IMR-90 (cell line): ENCODE measurements at places on chromosomes 6 and 20. TPM values are rescaled to one million over a fixed set of nuclear protein-coding genes. Genes with fewer than 3 reads are reported as not detected.

DNA sequence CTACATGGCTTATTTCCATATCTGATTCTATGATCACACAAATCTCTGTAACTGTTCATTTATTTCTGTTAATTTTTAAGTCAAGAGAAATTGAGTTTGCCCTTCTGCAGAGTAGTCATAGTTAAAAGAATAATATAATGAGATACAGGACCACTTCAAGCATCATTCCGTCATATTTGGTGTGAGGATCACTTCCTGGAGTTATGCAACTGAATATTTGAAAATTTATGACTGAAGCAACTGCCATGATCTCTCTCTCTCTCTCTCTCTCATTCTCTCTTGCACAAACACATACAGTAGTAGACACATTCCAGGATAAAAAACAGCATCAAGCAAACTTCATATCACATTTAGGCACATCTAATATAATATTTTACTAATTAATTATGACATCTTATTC, 116.4 kb downstream of the COL9A1 start:
- DNase-seq, result no peak

- no peak for DNase-seq
Measured at GRCh38 chr6:25166955-25167748, 112.0 kb upstream of the CARMIL1 start.

DNA sequence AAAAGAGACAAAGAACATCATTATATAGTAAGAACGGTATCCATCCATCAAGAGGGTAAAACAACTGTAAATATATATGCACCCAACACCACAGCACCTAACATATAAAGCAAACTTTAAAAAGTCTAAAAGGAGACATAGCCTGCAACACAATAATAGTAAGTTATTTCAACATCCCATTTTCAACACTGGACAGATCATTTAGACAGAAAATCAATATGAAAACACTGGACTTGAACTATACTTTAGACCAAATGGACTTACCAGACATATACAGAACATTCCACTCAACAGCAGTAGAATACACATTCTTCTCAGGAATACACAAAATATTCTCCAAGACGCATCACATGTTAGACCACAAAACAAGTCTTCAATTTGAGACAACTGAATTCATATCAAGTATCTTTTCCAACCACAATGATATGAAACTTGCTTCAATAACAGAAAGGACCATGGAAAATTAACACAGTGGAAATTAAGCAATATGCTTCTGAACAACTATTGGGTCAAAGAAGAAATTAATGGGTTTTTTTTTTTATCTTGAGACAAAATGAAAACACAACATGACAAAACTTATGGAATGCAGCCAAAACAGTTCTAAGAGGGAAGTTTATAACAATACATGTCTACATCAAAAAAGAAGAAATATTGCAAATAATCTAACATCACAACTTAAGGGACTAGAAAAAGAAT, 23.9 kb upstream of the ASF1A start:
- no peak for DNase-seq

DNA sequence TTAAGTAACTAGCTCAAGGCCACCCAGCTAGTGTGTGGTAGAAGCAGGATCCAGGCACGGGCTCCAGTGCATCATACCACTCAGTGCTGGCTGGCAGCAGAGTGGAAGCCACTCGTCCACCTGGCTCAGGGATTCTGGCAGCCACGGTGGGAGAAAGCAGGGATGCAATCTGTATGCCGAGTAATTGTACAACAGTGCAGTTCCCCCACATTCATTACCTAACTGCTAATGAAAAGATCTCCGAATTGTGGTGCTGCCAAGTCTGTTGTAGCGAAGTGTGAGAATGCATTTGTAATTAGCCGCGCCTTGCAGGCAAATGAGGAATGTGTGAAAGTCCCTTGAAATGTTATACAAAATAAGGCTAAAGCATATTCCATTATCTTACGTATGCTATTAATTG, 29.0 kb downstream of the KCNG1 start:
- DNase-seq, result no peak

DNA sequence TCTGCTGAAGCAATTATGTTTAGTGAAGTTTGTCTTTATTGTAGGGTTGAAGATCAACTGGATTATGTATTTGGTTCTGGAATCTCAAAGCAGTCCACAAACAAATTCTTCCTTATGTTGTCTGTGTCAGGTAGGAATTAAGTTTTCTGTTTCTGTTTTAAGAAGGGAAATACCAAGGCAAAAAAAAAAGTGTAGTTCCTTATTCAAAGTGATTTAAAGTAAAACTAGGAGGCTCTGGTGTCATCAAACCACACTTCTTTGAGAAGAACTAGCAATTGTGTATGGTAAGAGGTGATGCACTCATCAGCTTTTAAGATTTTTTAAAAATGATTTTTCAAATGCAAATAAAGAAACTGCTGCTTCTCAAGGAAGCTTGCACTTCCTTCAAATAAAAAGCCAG, 1.9 kb downstream of the FAM135A start:
- DNase-seq, result no peak

- no peak for DNase-seq
Measured at GRCh38 chr20:9134346-9134745, 65.5 kb downstream of the PLCB4 start.

The KIF13A gene
- total RNA-seq, result 51.8 and 53.0 TPM in 2 replicates

DNA sequence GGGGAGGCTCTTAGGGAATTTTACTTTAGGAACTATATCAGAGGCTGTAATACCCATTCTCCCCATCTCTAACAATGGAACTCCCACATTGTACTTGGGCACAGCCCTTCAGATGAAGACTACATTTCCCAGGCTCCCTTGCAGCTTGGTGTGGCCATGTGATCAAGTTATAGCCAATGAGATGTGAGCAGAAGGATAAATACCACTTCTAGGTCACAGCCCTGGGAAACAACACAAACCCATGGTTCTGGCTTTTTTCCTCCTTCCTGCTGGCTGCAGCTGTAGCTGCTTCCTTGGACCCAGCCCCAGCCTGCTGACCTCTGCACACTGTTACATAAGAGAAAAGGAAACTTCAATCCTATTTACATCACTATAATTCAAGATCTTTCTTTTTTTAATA, 445.9 kb upstream of the JARID2 start:
- DNase-seq, result peak; percentile 81

The SNX3 gene
- total RNA-seq, result 105 and 171 TPM in 2 replicates

DNA sequence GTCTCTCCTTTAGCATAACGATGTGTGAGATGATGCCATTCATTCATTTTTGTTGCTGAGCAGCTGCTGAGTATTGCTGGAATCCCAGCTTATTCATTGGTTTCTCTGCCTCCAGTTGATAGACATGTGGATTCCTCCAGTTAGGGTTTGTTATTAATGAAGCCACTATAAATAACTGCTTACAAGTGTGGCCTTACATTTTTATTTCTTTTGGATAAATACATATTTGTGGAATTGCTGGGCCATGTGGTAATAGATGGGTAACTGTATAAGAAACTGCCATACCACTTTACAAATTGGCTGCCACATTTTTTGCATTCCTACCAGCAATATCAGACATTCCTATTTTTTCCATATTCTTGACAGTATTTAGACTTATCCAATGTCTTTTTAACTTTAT, 2.6 kb upstream of the HLA-B start:
- DNase-seq, result no peak

DNA sequence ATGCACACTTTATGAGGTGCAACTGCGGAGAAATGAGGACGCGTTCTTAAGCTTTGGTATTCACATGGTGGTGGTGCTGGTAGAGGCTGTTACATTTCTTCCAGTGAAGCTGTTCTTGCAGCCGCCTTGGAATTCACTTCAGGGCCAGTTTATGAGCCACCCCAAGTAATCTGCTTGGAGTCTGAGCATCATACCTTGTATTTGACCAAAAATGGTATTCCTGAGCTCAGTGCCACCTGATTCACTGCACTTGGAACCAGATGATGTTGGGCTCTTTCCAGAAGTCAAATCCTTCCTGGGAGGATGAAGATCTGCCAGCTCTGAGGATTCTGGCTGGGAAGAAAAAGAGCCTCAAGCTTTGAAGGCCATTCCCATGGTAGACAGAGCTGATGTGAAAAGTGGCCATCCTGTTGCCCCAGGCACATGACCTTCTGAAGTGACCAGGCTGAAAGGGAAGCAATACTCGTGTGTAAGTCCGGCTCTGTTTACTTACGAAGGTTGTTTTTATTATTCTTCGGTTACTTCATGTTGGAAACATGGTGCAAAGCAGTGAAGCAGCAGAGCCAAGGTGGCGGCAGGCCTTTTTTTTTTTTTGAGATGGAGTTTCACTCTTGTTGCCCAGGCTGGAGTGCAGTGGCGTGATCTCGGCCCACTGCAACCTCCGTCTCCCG, 7.7 kb downstream of the MANBAL start:
- peak; percentile 84 for DNase-seq

DNA sequence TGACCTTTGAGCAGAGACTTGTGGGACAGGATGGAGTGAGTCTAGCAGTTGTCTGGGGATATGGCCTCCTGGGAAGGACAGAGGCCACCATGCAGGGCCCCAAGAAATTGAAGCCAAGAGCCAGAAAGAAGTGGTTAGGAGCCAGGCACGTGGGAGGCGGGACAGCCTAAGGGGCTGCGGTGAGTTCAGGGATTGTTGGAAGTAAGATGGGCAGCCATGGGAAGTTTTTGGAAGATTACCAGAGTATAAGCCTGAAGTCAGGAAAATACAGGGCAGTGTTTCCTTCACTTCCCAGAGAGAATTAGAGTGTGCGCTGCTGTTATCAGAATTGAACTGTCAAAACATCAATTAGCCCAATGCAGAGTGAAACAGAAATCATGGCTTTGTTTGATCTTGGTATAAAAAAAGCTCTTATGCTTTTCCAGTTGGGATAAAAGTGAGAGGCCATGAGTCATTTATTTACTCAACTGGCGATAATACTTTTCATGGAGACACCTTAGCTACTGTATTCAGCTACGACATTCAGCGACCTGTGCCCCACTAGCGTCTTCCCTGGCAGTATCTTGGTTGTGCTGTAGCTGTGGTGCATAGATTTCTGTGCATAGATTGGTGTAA, 66.9 kb downstream of the PHACTR2 start:
- DNase-seq, result peak; percentile 18

GRCh38 chr6:115891750-115892149, 168.9 kb downstream of the FRK start:
- DNase-seq, result no peak

DNA sequence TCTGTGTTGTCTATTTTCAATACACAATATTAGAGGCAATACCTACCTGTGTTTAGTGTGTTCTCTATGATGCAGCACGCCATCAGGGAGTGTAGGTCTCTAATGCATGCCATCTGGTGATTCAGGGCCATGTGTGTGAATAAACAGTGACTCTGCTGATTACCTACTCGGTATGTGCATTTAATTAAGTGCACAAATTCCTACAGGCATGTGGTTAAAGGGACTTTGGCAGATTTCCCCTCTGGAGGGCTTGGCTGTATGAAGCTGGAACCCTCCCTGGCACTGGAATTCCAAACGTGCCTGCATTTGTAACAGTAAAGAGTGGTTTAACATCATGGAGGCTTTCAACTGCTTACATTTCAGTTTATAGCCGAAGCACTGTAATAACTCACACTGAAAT, 401.5 kb upstream of the SASH1 start:
- no peak for DNase-seq

DNA sequence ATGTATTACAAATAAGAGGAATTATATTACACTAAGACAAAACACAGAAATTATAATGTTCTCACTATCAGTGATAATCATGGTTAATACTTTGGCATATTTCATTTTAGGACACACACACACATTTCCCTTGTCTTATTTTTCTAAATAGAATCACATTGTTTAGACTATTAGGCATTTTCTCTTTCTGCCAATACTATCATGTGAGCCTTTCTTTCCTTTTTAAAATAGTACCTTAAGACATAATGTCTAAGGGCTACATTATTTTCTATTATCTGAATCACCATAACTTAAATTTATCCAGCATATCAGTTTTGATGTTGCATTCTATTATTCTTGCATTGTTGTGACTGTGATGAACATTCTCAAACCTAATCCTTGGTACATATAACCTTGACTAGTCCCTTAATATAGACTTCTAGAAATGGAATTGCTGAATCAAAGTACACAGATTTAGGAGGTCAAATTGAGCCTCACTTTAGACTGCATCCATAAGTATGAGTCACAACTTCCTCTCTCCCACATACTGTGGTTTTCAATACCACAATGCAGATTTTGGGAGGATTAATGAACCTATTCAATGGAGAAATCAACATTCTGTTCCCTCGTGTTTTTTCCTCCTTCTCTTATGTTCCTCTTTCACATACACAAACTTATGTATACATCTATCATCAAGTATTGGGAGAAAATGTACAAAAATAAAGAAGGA, 212.6 kb downstream of the MOXD1 start:
- peak; percentile 87 for DNase-seq
